T-helper 17 cell (primary cell): ENCODE measurements at places on chromosomes 12 and 14. TPM values are rescaled to one million over a fixed set of nuclear protein-coding genes. Genes with fewer than 3 reads are reported as not detected.
A peak's percentile ranks its signal among the peaks of the same experiment; 100 is the strongest.

- H3K27ac ChIP-seq, result no peak overlapping the region
- H3K4me3 ChIP-seq, result no peak overlapping the region
- DNase-seq, result no peak
- no peaks in the 10 kb centered on the region for H3K36me3 ChIP-seq
- H3K27me3 ChIP-seq, result peaks cover 6% of the 10 kb centered on the region
Measured at GRCh38 chr14:95068521-95068920, 88.8 kb downstream of the DICER1 start.

- DNase-seq, result no peak
- H3K27ac ChIP-seq, result no peak overlapping the region
- no peaks in the 10 kb centered on the region for H3K4me1 ChIP-seq
- peaks cover 54% of the 10 kb centered on the region for H3K27me3 ChIP-seq
- H3K4me3 ChIP-seq, result no peak overlapping the region
- H3K36me3 ChIP-seq, result peaks cover 6% of the 10 kb centered on the region
Measured at GRCh38 chr14:96260341-96260821, 4.4 kb downstream of the BDKRB1 start.

DNA sequence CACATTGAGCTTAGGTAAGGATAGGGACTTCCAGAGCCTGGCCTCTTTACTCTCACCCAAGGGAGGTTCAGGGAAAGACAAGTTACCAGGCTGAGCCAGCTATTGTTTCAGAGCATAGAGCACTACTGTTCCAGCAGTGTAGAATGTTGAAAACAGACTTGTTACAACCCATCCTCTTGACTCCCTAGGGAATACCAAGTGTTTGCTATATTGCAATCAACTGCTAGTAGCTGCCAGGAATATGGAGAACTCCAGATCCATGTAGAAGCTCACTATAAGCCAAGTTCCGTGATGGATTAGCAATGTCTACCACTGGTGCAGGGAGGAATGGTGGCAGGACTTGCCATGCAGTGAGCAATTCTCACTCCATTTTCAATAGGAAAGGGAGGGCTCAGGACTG, 199.8 kb upstream of the RBM19 start:
- no peak overlapping the region for H3K4me3 ChIP-seq
- peaks cover 5% of the 10 kb centered on the region for H3K27me3 ChIP-seq
- no peak overlapping the region for H3K27ac ChIP-seq
- H3K4me1 ChIP-seq, result no peaks in the 10 kb centered on the region
- no peak for DNase-seq
- H3K36me3 ChIP-seq, result no peaks in the 10 kb centered on the region

- H3K4me3 ChIP-seq, result peak overlapping the region; percentile 78
- H3K27me3 ChIP-seq, result no peaks in the 10 kb centered on the region
- H3K36me3 ChIP-seq, result no peaks in the 10 kb centered on the region
- H3K4me1 ChIP-seq, result peaks cover 18% of the 10 kb centered on the region
Measured at GRCh38 chr12:120101617-120102016, 14.9 kb downstream of the RAB35 start.

DNA sequence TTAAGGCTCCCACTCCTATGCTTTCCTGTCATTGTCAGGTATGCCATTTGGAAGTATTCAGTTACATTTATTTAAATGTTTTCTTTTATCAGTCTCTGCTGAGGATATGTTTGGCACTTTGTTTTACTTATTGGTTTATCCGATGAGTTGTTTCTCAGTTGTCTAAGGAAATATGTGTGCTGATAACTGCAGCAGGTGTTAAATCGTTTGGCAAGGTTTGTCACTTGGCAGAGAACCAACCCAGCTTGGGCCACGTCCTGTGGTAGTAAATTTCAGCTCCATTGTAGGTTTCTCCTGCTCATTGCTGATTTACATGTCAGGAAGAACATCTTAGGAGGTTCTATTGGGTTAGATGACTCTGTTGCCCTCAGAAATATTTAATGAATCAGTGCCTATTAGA, 22.0 kb upstream of the MGST1 start:
- H3K4me3 ChIP-seq, result no peak overlapping the region
- no peak for DNase-seq

- H3K27ac ChIP-seq, result peak overlapping the region; percentile 59
- peak overlapping the region; percentile 93 for H3K4me3 ChIP-seq
- H3K27me3 ChIP-seq, result peaks cover 2% of the 10 kb centered on the region
- DNase-seq, result peak; percentile 31
- peaks cover 2% of the 10 kb centered on the region for H3K36me3 ChIP-seq
- peaks cover 11% of the 10 kb centered on the region for H3K4me1 ChIP-seq
Measured at GRCh38 chr14:59464486-59465315, 479 bp downstream of the GPR135 start.

DNA sequence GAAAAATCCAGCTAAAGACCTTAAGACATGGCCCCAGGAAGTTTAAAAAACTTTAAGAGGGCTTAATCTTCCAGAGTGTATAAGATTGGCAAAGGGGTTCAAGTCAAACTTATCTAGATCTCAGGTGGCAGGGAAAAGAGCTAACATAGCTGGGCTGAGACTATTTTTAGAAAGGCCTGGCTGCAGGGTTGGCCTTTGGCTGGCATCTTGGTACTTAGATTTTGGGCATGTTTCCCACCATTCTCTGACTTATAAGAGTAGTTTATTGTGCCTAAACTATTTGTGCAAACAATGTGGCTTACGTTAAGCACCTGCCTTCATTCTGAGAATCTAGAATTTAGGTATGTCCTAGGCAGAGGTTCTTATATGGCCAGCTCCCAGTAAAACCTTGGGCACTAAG, 214.0 kb upstream of the MIS18BP1 start:
- no peak overlapping the region for H3K4me3 ChIP-seq
- H3K27me3 ChIP-seq, result no peaks in the 10 kb centered on the region
- no peaks in the 10 kb centered on the region for H3K36me3 ChIP-seq
- H3K27ac ChIP-seq, result no peak overlapping the region
- no peak for DNase-seq
- no peaks in the 10 kb centered on the region for H3K4me1 ChIP-seq

GRCh38 chr14:70920608-70921007, 13.3 kb downstream of the PCNX1 start:
- H3K4me1 ChIP-seq, result peaks cover 59% of the 10 kb centered on the region
- H3K27me3 ChIP-seq, result no peaks in the 10 kb centered on the region
- peak overlapping the region; percentile 88 for H3K27ac ChIP-seq
- peak overlapping the region; percentile 65 for H3K4me3 ChIP-seq
- peaks cover 3% of the 10 kb centered on the region for H3K36me3 ChIP-seq

DNA sequence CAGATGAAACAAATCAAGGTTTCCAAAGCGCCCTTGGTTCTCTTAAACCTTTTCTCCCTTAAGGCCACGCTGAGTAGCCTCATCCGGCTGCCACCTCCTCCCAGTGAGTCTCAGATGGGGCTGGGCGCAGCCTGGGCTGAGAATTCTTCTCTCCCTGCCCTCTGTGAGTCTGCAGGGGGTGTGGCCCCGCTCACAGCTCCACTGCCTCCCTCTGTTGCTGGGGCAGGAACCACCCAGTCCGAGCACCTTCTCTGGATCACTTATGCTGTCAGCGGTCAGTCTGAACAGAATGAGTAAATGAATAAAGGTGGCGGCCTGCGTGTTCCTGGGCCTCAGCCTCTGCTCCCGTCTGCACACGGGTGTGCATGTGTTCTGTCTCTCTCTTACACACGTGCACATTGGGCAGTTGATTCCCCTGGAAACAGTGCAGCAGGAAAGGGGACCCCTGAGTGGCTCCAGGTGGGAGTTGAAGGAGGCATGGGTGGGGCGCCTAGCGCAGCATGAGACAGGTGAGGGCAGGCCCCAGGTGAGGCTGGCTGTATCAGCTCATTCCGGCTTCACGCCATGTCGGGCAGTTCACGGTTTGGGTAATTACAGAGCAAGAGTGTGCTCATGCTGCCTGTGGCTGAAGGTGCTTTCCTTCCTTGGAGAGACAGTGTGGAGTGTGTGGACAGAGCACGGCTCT, 4.3 kb downstream of the PAPLN start:
- H3K36me3 ChIP-seq, result peaks cover 10% of the 10 kb centered on the region
- no peak overlapping the region for H3K27ac ChIP-seq
- peaks cover 77% of the 10 kb centered on the region for H3K27me3 ChIP-seq
- H3K4me3 ChIP-seq, result no peak overlapping the region

DNA sequence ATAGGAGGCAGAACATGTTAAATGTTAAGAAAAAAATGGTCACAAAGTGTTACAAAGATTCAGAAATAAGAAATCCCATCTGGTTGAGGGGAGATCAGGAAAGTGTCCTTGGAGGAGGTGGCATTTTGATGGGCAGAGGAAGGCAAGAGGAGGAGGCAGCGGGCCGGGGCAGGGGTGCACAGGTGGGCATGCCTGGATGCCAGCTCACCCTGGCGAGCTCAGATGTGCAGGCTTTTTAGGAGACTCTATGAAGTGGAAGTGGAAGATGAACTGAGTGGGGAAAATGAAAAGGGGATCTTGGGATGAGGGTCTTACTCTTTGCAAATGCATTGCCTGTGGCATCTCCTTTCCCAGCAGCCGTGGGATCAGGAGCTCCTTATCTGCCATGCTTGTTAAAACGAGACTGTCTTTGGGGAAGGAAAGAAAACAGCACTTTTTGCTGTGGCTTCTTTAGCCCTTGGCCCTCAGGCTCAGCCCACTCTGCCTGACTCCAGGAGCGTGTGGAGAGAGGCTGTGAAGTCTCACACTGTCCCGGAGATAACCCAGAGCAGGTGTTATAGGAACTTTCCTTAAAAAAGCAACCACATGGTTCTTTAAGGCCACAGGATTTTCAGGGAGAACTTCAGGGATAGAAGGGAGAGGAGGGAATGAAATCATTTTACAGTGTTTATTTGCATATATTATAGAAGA, 62.6 kb downstream of the ELK3 start:
- no peaks in the 10 kb centered on the region for H3K27me3 ChIP-seq
- DNase-seq, result no peak
- H3K36me3 ChIP-seq, result peaks cover 3% of the 10 kb centered on the region
- peaks cover 23% of the 10 kb centered on the region for H3K4me1 ChIP-seq
- H3K27ac ChIP-seq, result no peak overlapping the region

DNA sequence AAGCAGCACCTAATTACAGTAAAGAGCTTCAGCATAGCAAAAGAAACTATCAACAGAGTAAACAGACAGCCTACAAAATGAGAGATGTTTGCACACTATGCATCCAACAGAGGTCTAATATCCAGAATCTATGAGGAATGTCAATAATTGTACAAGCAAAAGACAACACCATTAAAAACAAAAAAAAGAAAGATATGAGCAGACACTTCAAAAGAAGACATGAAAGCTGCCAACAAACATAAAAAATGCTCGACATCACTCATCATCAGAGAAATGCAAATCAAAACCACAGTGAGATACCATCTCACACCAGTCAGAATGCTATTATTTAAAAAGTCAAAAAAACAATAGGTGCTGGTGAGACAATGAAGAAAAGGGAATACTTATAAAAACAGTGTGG, 273.1 kb downstream of the TMTC2 start:
- no peaks in the 10 kb centered on the region for H3K36me3 ChIP-seq
- DNase-seq, result no peak
- no peaks in the 10 kb centered on the region for H3K27me3 ChIP-seq
- H3K4me3 ChIP-seq, result no peak overlapping the region

GRCh38 chr12:102757154-102757881, 159.7 kb downstream of the PAH start:
- H3K27me3 ChIP-seq, result no peaks in the 10 kb centered on the region
- no peak overlapping the region for H3K4me3 ChIP-seq
- no peaks in the 10 kb centered on the region for H3K4me1 ChIP-seq
- no peak for DNase-seq
- H3K36me3 ChIP-seq, result no peaks in the 10 kb centered on the region

GRCh38 chr12:45685680-45686079, 43.8 kb upstream of the ARID2 start:
- no peak for DNase-seq
- H3K27me3 ChIP-seq, result peaks cover 20% of the 10 kb centered on the region
- no peak overlapping the region for H3K4me3 ChIP-seq

DNA sequence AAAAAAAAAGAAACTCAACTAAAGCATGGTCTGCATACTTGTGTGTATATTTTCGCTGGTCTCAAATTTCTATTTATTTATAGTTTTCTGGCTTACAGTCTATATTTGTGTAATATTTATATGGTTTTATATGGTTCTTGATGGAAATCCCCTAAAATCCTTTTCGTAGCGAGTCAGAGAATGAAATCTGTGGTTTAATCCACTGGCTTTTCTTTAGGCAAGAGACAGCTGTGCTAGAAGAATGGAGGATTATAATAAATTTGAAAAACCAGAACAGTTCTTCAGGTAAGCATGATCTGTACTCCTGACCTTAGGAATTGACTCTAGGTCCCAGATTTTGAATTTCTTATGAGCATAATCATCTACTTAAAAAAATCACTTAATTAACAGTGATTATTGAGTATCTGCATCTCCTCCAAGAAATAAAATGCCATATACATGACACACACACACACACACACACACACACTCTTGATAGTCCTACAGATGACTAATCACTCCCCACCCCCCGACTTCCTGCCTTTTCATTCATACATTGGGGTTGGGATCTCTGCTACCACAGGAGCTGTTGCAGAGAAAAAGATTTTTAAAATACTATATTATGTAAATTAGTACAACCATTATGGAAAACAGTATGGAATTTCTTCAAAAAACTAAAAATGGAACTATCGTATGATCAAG, 113.4 kb downstream of the CRADD start:
- no peaks in the 10 kb centered on the region for H3K27me3 ChIP-seq
- peaks cover 18% of the 10 kb centered on the region for H3K4me1 ChIP-seq
- DNase-seq, result no peak
- H3K36me3 ChIP-seq, result no peaks in the 10 kb centered on the region

GRCh38 chr14:33909380-33910084, 41.3 kb downstream of the EGLN3 start:
- H3K4me3 ChIP-seq, result no peak overlapping the region
- H3K4me1 ChIP-seq, result no peaks in the 10 kb centered on the region
- H3K27me3 ChIP-seq, result no peaks in the 10 kb centered on the region
- no peak overlapping the region for H3K27ac ChIP-seq

- no peak overlapping the region for H3K4me3 ChIP-seq
- H3K36me3 ChIP-seq, result no peaks in the 10 kb centered on the region
- H3K27me3 ChIP-seq, result no peaks in the 10 kb centered on the region
- H3K4me1 ChIP-seq, result peaks cover 2% of the 10 kb centered on the region
Measured at GRCh38 chr12:66403746-66404145, 101.5 kb downstream of the HELB start.

GRCh38 chr14:104864267-104865080, 594 bp upstream of the CEP170B start:
- H3K4me1 ChIP-seq, result no peaks in the 10 kb centered on the region
- no peaks in the 10 kb centered on the region for H3K36me3 ChIP-seq
- peak overlapping the region; percentile 62 for H3K4me3 ChIP-seq
- H3K27ac ChIP-seq, result no peak overlapping the region
- H3K27me3 ChIP-seq, result no peaks in the 10 kb centered on the region

DNA sequence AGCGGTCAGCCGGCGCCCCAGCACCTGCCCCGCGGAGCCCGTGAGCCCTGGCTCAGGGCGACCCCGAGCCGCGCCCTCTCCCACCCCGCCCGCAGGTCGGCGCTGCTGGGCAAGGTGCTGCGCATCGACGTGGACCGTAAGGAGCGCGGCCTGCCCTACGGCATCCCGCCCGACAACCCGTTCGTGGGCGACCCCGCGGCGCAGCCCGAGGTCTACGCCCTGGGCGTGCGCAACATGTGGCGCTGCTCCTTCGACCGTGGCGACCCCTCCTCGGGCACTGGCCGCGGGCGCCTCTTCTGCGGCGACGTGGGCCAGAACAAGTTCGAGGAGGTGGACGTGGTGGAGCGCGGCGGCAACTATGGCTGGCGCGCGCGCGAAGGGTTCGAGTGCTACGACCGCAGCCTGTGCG, 14.4 kb downstream of the HHIPL1 start:
- peaks cover 84% of the 10 kb centered on the region for H3K27me3 ChIP-seq
- H3K36me3 ChIP-seq, result peaks cover 10% of the 10 kb centered on the region
- H3K27ac ChIP-seq, result no peak overlapping the region
- H3K4me1 ChIP-seq, result peaks cover 11% of the 10 kb centered on the region
- no peak for DNase-seq
- no peak overlapping the region for H3K4me3 ChIP-seq

DBX2 gene
- not detected for total RNA-seq

NABP2 gene
- total RNA-seq, result 12.5 TPM

ALDH2 gene
- total RNA-seq, result 3.4 TPM

LYZ gene
- total RNA-seq, result 66.3 TPM

PPP2R5E gene
- total RNA-seq, result 38.5 TPM

PEBP1 gene
- total RNA-seq, result 108 TPM
